Activated CD4-positive, alpha-beta T cell treated with anti-CD3 and anti-CD28 coated beads, Interleukin-2, amount 50 U/mL, for 16 hours (primary cell): ENCODE measurements at places on chromosomes 6 and 20.

DNA sequence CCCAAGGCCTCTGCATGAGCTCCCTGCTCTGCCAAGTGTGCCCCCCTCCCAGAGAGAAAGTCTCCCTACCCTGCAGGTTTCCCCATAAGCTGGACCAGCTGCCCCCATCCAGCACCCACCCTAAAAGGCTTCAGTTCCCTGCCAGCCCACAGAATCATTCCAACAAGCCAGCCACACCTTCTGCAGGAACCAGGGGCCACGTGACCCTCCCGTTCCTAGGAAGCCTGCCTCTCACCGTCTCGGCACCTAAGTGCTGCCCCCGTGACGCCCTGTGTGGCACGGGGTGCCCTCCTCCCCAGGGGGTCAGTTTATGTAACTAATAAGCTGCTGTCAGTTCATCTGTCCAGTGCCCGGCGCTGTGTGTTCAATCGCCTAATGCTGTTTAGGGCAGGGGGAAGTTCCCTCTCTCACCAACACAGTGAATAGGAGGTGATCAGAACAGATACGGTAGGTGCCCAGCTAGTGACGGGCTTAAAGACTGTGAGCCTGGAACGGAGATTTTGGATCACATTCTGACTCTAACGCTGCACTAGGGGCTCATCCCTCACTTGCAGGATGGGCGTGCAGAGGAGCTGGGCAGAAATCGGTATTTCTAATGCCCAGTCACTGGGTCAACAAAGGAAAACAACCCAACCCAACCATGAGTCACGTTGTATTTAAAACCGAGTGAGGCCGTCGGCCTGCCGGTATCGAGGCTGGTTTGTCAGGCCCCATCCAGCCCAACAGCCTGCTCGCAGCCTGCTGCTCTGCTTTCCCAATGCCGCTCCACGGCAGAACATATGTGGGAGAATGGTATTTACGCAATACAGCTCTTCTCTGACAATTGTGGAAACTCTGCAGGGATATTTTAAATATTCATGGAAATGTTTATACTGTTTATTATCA, 56.0 kb downstream of the RAMACL start:
- no peak for DNase-seq

DNA sequence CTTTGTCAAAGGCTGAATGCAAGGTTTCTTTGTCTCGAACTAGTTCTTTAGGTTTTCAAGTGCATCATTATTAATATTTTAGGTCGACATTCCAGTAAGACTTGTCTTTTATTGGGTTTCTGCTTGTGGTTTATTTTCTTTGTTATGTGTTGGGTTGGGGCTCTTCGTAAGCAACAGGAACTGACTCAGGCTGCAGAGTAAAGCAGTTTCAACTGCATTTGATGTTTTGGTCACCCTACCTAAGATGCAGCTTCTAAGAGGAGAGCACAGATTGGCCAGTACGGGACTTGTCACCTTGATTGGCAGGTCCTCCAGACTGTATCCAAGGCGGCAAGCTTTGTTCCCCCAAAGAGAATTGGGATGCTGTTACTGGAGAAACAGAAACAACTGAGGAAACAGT, 149.5 kb upstream of the SULF2 start:
- DNase-seq: no peak

DNA sequence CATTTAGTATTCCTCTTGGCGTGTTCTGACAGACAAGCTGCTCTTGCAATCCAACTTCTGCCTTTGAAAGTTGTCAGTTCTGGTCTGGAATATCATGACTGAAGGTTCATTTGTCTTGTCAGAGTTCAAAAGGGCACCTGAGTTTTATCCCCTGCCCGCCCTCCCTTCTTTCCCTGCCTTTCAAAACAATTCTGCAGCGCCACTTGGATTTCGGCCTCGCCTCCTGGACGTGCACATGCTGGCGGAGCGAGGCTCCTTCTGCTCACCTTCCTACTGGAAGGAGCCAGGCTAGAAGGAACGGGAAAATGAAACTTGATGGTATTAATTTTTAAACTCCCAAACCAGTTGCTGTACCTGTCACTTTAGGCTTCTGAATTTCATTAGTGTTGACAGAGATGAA, 55.7 kb upstream of the HDGFL1 start:
- no peak for DNase-seq

- no peak for DNase-seq
Observed at GRCh38 chr6:50655848-50656453, 57.4 kb upstream of the TFAP2D start.

DNA sequence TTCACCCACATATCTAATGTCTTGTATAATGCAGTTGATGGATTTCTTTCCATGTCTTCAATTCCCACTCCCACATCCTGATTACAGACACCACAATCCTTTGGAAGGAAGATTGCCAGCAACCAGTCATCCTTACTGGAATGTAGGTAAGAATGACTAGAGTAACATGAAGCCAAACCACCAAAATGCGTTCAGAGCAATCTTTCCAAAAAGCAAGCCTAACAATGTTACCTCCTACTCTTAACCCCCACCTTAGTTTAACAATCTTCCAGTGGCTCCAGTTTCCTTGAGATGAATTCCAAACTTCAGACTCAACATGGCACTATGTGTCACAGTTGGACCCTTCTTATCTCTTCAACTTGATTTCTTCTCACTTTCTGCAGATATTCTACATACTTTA, 685.6 kb downstream of the DOK5 start:
- no peak for DNase-seq

DNA sequence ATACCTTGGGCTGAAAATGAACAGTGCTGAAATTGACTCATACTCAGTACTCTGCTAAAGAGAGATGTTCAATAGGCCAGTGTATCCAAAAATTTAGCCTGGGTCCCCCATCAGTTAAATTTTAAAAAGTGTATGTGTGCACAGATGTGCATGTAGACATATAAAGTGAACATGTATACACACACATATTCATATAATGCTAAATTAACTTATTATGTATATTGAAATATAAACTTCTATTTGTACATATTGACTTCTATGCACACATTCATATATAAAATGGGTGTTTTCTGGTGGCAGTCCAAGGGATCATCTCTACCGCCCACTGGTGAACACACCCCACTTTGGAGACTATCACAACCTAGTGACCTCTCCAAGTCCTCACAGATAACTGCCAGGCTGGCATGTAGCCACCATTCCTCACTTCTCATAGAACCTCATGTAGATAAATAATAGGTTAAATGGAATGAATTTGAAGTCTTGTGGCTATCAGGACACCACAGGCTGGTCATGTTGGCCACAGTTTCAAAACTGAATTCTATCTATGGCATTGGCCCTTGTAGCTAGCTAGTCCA, 8.8 kb downstream of the SLC22A16 start:
- no peak for DNase-seq

DNA sequence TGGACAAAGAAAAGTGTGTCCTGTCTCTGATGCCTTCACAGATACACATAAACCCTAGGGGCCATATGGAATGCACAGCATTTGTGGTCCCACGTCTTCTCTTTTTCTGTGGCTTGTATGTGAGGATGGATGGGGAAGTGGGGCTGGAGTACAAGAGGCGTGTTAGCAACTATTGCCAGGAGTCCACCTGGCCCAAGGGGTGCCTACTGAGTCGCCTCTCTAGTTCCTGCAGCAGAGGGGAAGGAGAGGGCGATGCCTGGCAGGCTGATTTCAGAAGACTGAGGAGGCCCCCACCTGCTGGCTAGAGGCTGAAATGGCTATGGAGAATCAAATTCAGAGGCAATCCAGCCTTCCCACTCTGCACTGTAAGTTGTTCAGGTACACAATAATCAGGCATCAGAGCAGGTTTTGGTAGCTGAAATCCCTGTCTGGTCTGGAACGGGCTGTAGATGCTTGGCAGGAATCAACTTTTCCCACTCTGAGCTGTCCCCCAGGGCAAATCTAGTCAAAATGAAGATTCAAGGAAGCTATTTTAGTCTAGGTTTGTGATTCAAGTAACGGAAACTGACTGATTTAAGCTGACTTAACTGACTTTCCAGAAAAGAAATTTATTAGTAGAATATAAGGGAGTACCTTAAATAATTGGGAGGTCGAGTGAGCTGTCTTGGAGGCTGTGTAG, 14.9 kb upstream of the PPARD start:
- peak; percentile 76 for DNase-seq

GRCh38 chr6:163183806-163184205, 230.7 kb upstream of the QKI start:
- DNase-seq: no peak

- DNase-seq: no peak
Observed at GRCh38 chr20:58246346-58246745, 17.9 kb upstream of the ANKRD60 start.

GRCh38 chr6:85127696-85128243, 322.1 kb upstream of the NT5E start:
- no peak for DNase-seq

- no peak for DNase-seq
Observed at GRCh38 chr20:58328836-58329235, 19.3 kb downstream of the RAB22A start.

- no peak for DNase-seq
Observed at GRCh38 chr6:14278006-14278405, 160.4 kb downstream of the CD83 start.

DNA sequence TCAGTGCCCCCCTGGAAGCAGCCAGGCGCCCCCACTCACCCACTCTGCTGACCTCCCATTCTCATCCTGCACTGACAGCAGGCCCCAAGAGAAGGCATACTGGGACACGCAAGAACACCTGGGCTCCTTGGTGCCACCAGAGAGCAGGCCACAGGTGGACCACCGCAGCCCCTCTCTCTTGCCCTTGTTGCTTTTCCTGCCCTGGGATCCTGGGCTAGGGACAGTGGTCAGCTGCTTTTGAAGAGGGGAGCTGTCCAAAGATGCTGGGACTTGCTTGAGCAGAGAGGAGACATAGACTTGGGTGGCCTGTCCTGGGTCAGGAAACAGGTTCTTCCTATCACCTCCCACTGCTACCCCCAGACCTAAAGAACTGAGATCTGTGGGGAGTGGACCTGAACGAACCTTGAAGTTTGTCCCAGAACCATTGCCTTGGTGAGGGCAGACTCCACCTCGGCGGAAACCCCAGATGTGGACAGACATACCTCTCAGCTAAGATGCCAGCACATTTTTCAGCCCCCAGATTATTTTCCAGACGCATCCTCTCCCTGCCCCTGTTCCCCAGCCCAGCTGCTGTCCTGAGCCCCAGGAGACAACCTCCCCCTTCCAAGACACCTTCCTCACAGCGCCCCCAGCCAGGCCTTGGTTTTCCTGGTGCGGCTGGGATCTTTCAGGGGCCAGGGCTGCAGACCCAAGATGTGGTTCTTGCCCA, 1.1 kb downstream of the GLP1R start:
- DNase-seq: no peak

DNA sequence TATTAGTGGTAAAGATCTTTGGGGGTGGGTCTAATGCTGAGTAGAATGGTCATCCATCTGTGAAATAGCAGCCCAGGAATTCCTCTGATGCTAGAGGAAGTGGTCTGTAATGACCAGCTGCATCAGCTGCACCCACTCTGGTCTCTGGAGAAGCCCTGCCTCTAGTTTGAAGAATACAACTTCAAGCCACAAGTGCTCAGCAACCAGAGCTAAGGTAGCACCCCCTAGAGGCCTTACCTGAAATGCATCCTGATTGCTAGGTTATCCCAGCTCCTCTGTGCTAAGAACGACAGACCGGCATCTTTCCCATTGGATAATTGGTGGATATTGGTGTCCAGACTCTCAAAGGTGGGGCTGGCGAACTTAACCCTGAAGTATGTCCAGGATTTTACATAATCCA, 58.2 kb downstream of the DNAH8 start:
- peak; percentile 52 for DNase-seq

- DNase-seq: no peak
Observed at GRCh38 chr6:135093578-135093977, 39.0 kb upstream of the HBS1L start.

GRCh38 chr6:6635291-6635690, 46.8 kb downstream of the LY86 start:
- DNase-seq: no peak

- no peak for DNase-seq
Observed at GRCh38 chr6:41228096-41228495, at the start of gene TREML4. TSS of gene TREML4 (plus strand) at chr6:41228349. CDS start at chr6:41228428, 79 bp downstream.

- peak; percentile 46 for DNase-seq
Observed at GRCh38 chr20:53023732-53024520, 51.8 kb downstream of the TSHZ2 start.

- no peak for DNase-seq
Observed at GRCh38 chr6:158863646-158864045, 44.5 kb upstream of the EZR start.

DNA sequence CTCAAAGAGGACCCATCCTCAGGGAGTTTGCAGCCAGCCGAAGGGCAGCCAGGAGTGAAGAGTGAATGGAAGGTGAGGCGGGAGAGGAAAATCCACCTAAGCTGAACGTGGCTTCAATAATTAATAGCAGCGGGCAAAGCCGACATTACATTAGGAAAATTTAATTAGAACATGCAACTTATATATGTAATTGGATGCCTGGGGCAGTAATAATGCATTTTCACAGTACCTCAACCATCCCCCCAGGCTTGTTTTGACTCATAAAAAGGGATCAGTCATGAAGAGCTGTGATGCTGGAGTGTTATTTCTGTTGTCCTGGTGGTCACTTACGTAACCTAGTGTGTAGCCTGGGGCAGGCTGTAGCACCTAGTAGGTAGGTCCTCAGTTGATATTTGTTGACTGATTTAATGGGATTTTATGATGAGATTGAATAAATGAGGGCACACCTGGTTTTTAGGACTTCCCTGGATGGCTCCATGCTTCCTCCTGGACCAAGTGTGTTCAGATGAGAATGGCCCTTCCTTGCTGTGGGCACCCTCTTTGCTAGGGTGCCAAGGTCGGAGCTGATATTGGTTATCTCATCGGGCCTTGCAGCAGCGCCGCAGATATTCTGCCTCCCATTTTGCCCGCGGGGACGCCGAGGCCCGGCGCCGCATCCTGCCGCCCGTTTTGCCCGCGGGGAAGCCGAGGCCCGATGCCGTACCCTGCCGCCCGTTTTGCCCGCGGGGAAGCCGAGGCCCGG, 128.8 kb downstream of the CDH26 start:
- no peak for DNase-seq

DNA sequence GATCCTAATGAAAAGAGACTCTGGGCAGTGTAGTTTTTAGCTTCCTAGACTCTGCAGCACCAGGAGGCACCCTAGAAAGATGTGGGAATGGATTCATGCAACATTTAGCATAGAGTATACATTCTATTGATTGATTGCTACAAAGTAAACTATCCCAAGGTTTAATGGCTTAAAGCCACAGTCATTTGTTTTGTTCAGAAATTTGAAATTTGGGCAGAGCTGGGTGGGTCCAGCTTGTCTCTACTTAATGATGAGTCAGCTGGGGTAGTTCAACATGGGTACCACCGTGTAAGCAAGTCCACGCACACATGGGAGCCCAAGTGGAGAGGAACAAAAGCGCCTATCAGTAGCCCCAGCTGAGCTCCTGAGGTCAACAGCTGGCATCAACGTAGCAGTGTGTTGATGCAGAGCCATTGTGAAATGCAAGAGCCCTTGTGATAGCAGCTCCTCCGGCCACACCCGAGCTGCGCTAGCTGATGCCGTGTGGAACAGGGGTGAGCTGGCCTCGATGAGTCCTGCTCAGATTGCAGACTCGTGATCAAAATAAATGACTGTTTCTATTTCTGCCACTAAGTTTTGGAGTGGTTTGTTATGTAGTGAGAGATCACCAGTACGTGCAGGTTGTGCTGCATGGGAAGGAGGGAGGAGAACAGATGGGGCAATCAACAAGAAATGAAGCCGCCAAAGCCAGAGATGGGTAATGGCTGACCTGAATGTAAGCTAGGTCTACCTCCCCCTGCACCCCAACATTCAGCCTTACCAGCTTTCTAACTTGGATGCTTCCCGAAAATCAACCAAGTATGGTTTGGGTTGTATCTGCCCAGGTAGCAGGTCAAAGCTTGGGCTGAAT, 45.7 kb upstream of the TRAF3IP2 start:
- no peak for DNase-seq

- DNase-seq: peak; percentile 5
Observed at GRCh38 chr6:57822896-57823358, 505.5 kb downstream of the PRIM2 start.
